ENCODE measurements at places on chromosomes 7 and 10.

- H3K27ac ChIP-seq: no peak overlapping the region
- H3K4me1 ChIP-seq: peaks cover 35% of the 10 kb centered on the region
- DNase-seq: no peak
- H3K27me3 ChIP-seq: no peaks in the 10 kb centered on the region
Observed at GRCh38 chr10:104253106-104253505, 1.6 kb upstream of the GSTO1 start.

DNA sequence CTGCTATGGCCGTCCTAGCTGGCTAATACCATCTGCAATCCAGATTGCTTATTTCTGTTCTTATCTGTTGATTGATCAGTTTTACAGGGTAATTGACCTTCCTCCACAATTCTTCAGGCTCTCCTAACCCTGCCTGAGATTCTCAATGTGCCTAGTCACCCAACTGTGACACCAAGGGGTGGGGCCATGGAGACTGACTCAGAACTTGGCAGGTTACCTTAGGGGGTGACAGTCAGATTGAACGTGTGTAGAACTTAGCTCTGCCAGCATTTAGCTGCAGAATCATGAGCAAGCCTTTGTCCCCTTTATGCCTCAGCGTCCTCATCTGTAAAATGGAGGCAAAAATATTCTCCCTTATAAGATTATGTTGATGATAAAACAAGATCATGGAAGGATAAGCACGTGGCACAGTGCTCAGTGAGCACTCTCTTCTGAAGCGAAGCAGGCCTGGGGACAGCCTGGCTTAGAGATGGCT lies 19.1 kb upstream of the LEP start:
- H3K27ac ChIP-seq: no peak overlapping the region
- no peaks in the 10 kb centered on the region for H3K27me3 ChIP-seq
- H3K36me3 ChIP-seq: no peaks in the 10 kb centered on the region
- no peak for DNase-seq
- no peak overlapping the region for H3K4me3 ChIP-seq

DNA sequence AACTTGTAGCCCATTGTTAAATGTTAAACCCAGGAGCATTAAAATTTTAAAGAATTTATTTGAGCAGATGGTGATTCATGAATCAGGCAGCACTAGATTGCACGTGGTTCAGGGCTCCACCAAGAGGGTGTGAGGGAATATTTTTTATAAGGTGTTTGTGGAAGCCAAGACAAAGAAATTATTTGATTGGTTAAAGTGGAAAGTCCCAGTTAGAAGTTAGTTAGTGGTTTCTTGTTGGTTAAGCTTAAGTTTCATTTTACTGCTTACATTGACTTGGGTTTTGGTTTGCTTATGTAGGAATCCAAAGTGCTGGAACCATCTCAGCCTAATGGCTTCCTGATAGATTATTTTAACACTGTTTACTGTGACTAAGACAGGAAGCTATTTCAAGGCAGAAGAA lies 906.2 kb downstream of the LRMDA start:
- no peak overlapping the region for H3K4me3 ChIP-seq
- no peaks in the 10 kb centered on the region for H3K36me3 ChIP-seq
- DNase-seq: no peak
- H3K4me1 ChIP-seq: peaks cover 21% of the 10 kb centered on the region
- no peak overlapping the region for H3K27ac ChIP-seq
- H3K27me3 ChIP-seq: no peaks in the 10 kb centered on the region

DNA sequence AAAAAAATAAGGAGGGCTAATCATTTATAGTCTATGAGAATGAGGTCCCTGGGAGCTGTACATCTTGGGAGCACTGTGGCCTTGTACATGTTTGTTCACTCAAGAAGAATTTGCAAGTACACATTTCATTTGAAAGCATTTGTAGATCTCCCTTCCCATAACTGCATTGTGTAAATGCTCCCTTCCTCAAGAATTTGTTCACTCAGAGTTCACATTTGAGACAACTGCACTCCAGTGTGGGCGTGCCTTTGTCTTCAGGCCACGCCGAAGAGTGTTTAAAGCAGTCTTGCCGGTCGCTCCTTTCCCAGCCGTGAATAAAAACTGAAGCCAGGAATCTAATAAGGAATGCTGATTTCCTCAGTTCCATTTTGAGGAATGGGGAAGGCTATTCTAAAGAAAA lies 291.1 kb upstream of the LYZL1 start:
- H3K36me3 ChIP-seq: no peaks in the 10 kb centered on the region
- no peaks in the 10 kb centered on the region for H3K4me1 ChIP-seq
- peaks cover 13% of the 10 kb centered on the region for H3K27me3 ChIP-seq
- no peak for DNase-seq
- H3K4me3 ChIP-seq: no peak overlapping the region

GRCh38 chr10:63576501-63576900 lies 55.3 kb downstream of the REEP3 start:
- H3K27ac ChIP-seq: no peak overlapping the region
- no peaks in the 10 kb centered on the region for H3K27me3 ChIP-seq

- no peak for DNase-seq
- H3K4me3 ChIP-seq: no peak overlapping the region
- H3K36me3 ChIP-seq: no peaks in the 10 kb centered on the region
- H3K27ac ChIP-seq: no peak overlapping the region
- H3K27me3 ChIP-seq: no peaks in the 10 kb centered on the region
Observed at GRCh38 chr10:5283305-5284158, 81.2 kb upstream of the UCN3 start.

GRCh38 chr7:5419539-5420066 lies 4.0 kb downstream of the TNRC18 start:
- peak overlapping the region; percentile 100 for H3K27ac ChIP-seq
- no peaks in the 10 kb centered on the region for H3K27me3 ChIP-seq
- no peaks in the 10 kb centered on the region for H3K36me3 ChIP-seq
- H3K4me1 ChIP-seq: peaks cover 24% of the 10 kb centered on the region

DNA sequence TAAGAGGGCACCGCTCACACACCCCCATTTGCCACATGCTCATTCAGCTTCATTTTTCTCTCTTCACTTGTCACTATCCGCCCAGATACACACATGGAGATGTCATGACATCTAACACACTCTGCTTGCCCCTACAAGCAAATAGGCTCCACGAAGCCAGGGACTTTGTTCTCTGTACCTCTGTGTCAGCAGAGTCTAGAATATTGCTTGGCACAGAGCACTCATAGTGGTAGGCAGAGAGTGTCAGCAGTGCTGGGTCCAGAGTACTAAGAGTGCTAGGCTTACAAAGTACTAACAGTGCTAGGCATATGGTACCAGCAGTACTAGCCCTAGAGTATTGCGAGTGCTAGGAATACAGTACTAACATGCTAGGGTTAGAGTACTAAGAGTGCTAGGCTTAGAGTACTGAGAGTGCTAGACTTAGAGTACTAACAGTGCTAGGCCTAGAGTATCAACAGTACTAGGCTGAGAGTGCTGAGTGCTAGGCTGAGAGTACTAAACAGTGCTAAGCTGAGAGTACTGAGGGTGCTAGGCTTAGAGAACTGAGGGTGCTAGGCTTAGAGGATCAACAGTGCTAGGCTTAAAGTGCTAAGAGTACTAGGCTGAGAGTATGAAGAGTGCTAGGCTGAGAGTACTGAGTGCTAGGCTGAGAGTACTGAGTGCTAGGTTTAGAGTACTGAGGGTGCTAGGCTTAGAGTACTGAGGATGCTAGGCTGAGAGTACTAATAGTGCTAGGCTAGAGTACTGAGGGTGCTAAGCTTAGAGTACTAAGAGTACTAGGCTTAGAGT lies 166.1 kb downstream of the PRKAG2 start:
- peaks cover 8% of the 10 kb centered on the region for H3K36me3 ChIP-seq
- no peaks in the 10 kb centered on the region for H3K4me1 ChIP-seq
- no peak for DNase-seq

GRCh38 chr10:86294346-86295265 lies 72.0 kb downstream of the GRID1 start:
- no peaks in the 10 kb centered on the region for H3K4me1 ChIP-seq
- no peaks in the 10 kb centered on the region for H3K27me3 ChIP-seq
- no peak overlapping the region for H3K27ac ChIP-seq
- no peaks in the 10 kb centered on the region for H3K36me3 ChIP-seq
- no peak overlapping the region for H3K4me3 ChIP-seq
- no peak for DNase-seq

DNA sequence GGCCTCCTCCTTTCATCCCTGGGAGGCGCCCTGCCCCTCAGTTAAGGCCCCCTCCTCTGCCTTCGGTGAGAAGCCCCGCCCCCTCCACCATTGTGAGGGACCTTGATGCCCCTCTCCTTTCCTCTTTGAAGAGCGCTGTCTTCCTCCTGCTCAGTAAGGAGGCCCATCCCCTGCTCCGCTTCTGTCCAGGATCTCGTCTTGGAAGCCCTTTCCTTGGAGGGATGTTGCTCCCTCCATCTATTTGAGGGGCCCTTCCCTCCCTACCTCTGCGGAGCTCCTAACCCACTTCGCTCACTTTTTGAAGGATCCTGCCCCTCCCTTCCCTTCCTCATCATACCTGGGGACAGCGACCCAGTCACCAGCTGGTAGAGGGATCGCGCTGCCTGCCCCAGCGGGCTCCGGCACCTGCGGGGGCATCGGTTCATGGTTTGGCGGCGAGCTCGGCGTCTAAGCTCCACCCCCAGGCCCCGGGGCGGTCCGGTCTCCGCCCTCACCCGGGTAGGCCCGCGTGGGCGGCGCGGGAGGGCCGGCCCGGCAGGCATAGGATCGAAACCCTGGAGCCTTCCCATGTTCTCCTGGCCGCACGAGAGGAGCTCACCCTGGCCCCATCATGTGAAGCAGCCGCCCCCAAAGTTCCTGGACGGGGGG lies 4.1 kb downstream of the KCNIP2 start:
- H3K27ac ChIP-seq: no peak overlapping the region
- DNase-seq: no peak
- peak overlapping the region; percentile 41 for H3K4me3 ChIP-seq

DNA sequence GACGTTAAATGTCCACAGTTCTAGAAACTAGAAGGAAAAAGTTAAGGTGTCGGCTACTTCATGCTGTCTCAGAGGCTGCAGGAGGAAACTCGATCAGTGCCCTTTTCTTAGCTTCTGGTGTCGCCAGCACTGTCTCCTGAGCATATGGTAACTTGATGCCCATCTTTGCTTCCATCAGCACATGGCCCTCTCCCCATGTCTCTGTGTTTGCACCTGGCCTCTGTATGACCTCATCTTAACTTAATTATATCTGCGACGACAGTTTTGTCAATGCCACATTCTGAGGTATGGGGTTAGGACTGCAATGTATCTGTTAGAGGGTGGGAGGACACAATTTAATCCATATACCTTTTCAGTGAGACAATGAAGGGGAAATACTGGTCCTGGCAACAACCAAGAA lies 449.9 kb downstream of the POM121L12 start:
- H3K4me1 ChIP-seq: no peaks in the 10 kb centered on the region
- no peak for DNase-seq
- H3K27ac ChIP-seq: no peak overlapping the region
- no peaks in the 10 kb centered on the region for H3K36me3 ChIP-seq
- no peak overlapping the region for H3K4me3 ChIP-seq

DNA sequence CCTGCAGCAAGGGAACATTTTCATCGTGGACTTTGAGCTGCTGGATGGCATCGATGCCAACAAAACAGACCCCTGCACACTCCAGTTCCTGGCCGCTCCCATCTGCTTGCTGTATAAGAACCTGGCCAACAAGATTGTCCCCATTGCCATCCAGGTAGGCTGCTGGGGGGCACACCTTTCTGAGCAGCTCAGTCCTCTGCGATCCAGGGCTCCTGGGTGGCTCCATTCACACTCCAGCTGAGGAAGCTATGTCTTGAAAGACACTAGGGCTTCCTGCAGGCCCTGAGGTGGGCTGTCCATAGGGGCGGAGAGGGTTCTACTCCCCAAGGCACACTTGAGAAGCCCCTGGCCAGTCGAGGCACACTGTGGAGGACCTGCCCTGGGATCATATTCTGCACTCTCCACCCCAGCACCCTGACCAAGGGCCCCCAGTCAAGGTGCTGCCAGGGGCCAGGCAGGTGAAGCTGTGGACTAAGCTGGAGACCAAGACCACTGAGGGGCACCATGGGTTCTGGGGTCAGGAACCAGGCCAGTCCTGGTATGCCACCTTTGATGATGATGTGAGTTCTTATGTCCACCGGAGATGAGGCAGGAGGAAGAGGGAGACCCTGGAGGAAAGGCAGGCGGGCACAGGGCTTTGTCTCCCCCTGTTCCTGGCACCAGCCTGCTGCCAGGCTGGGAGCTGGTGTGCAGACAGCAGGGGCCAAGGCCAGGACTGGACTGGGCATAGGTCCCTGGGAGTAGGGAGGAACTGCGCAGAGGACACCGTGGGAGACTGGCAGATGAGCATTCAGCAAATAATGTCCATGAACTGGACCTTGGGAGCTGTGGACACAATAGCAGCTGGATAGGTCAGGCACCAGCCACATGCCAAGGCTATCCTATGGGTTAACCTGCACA lies 54.8 kb downstream of the ALOX5 start:
- peaks cover 27% of the 10 kb centered on the region for H3K4me1 ChIP-seq
- H3K27ac ChIP-seq: no peak overlapping the region
- H3K36me3 ChIP-seq: no peaks in the 10 kb centered on the region
- no peak for DNase-seq

DNA sequence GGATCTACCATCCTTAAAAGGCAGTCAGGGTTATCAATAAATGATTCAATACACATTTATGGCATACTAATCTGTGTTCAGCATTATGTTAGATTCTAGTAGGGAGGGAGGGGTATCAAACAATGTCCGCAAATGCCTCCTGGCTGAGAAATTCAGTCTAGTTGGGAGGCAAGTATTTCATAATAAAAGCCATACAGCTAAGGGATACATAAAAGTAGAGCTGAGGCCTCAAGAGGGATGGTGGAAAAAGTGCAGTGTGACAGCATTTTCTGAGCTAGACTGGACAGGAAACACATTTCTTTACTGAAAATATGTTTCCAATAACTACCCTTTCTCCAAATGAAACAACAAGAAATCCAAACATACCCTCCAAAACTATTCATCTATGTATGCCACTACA lies 152.8 kb upstream of the LRRN3 start:
- no peak overlapping the region for H3K4me3 ChIP-seq
- DNase-seq: no peak
- no peak overlapping the region for H3K27ac ChIP-seq
- H3K27me3 ChIP-seq: no peaks in the 10 kb centered on the region

DNA sequence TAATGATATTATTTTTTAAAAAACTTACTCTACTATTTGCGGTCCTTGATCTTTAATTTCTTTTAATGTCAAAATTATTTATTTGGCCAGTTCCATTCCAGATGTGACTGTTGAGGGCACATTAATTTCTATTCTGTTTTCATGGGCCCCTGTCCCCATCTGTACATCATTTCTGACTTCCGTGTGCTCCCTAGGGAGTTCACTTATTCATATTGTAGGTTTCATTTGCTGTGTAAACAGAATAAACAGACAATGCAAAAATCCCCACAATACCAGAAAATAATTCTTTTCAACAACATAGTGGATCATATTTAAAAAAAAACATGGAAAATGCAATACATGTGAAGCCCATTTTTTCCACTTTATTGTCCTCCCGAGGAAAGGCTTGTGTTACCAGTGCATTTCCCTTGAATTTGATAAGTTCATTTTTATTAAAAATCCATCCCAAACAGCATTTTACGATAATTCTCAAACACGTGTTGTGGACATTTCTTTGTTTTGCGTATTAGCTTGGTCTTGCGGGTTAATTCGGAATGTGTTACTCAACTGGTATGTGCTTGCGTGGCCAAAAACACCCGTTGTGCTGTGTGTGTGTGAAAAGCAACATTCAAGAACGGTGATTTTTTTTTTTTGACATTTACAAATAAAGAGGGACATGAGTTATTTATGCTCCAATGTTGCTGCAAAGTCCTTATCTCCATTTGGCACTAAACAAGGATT lies 138.4 kb downstream of the MGMT start:
- no peak overlapping the region for H3K27ac ChIP-seq
- DNase-seq: no peak
- H3K4me1 ChIP-seq: no peaks in the 10 kb centered on the region
- no peaks in the 10 kb centered on the region for H3K36me3 ChIP-seq

- no peaks in the 10 kb centered on the region for H3K36me3 ChIP-seq
- H3K4me3 ChIP-seq: peak overlapping the region; percentile 16
- peaks cover 58% of the 10 kb centered on the region for H3K27me3 ChIP-seq
Observed at GRCh38 chr7:2978408-2978807, 65.3 kb downstream of the CARD11 start.

All from esophagus squamous epithelium (tissue), 5 donors.